Naive B cell (primary cell): ENCODE measurements at places on chromosomes 11 and 22.

GRCh38 chr11:36818410-36818809 is 220.4 kb upstream of the RAG2 start:
- H3K36me3 ChIP-seq = no peaks in the 10 kb centered on the region
- peaks cover 16% of the 10 kb centered on the region for H3K27me3 ChIP-seq

DNA sequence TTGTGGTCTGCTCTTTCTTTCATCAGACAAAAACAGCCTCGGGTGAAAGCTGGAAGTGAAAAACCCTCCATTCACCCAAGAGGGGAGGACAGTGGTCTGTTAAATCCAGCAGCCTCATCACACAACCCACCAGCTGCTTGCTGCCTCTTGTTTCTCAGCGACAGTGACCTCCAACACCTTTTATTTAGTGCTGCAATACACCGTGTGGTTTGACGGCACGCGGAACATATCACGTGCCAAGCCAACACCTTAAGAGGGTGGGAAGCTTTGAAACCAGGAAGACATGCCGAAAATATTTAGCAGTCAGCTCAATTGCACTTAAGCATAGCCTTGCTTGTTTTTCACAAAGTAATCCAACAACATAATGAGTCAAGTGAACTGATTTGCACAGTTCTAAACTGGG is 39.8 kb upstream of the POGLUT3 start:
- no peaks in the 10 kb centered on the region for H3K36me3 ChIP-seq
- no peak overlapping the region for H3K4me3 ChIP-seq
- DNase-seq = no peak
- H3K27ac ChIP-seq = no peak overlapping the region
- H3K4me1 ChIP-seq = no peaks in the 10 kb centered on the region

DNA sequence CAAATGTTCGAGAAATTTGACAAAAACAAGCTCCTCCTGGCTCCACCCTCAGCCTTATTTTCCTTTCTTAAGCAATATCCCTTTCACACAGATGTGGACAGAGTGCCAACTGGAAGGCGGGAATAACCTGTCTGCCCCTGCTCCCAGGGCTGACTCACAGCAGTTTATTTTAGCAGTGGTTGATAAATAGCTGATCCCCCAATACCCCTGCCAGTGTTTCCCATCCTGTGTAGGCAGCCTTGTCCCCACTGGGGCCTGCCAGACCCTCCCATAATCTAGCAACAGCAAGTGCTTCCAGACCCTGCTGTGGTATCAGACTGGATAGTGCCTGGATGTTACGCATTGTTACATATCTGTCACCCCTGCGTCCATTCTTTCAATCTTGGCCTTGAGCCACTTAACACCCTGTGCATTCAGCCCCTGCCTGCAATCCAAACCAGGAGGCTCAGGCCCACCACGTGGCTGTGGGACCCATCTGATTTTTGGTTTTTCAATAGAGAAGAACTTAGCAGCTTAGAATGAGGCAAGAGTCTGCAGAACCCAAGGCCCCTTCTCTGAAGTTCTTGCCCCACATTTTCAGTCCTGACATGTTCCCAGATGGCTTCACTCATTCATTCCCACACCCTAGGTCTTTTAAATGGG is 53.7 kb downstream of the PARVA start:
- no peaks in the 10 kb centered on the region for H3K4me1 ChIP-seq
- no peaks in the 10 kb centered on the region for H3K36me3 ChIP-seq
- no peak overlapping the region for H3K27ac ChIP-seq
- no peak overlapping the region for H3K4me3 ChIP-seq
- DNase-seq = no peak

DNA sequence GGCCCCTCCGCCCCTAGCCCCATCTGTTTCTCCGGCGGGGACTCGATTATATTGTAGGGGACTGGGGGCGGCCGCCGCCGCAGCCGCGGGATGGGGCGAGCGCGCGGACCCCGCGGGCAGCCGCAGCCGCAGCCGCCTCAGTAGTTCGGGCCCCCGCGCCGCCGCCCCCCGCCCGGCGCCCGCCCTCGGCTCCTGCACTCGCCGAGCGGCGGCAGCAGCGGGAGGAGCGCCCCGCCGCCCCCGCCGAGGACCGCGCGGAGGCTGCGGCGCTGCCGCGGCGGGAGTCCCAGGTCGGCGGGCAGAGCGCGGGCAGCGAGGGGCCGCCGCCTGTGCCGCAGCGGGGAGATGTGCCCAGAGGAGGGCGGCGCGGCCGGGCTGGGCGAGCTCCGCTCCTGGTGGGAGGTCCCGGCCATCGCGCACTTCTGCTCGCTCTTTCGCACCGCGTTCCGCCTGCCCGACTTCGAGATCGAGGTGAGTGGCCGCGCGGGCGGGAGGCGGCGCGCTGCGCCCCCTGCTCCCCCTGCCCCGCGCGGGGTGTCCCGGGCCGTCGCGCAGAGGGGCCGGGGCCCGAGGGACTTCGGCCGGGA is at the start of gene CECR2:
TSS of gene CECR2 (plus strand) at position 22 of the 587 bp plus-strand sequence. CDS start at position 346, 324 bp downstream.
- DNase-seq = peak; percentile 43
- H3K27me3 ChIP-seq = peaks cover 40% of the 10 kb centered on the region
- H3K4me3 ChIP-seq = peak within 1 kb of the TSS; percentile 84
- H3K36me3 ChIP-seq = no peaks in the 10 kb centered on the region
- H3K27ac ChIP-seq = peak within 1 kb of the TSS; percentile 39

DNA sequence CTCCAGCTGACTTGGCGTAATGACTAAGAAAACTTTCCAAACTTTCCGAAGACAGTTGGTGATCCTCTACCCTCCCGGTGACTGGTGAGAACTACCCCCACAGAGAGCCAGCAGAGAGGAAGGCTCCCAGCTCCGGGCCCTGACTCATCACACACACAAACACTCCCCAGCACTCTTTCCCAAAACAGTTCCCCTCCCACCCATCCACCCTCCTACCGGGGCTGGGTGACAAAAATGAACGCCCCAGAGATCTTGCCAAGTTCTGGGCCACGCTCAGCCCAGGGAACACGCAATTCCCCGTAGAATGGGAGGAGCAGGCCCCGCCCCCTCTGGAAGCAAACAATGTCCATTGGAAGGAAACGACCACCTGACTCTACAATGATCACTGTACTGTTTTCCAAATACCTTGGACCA is 21.3 kb upstream of the JAM3 start:
- no peak overlapping the region for H3K27ac ChIP-seq
- H3K27me3 ChIP-seq = peaks cover 33% of the 10 kb centered on the region
- no peaks in the 10 kb centered on the region for H3K36me3 ChIP-seq
- H3K4me1 ChIP-seq = no peaks in the 10 kb centered on the region
- no peak for DNase-seq
- no peak overlapping the region for H3K4me3 ChIP-seq

- H3K27ac ChIP-seq = no peak overlapping the region
- H3K36me3 ChIP-seq = no peaks in the 10 kb centered on the region
- no peak overlapping the region for H3K4me3 ChIP-seq
- peaks cover 6% of the 10 kb centered on the region for H3K27me3 ChIP-seq
- H3K4me1 ChIP-seq = peaks cover 5% of the 10 kb centered on the region
These were observed 33.7 kb downstream of the IGF2 start for GRCh38 chr11:2105511-2105910.

GRCh38 chr11:64866173-64866491 is 12.3 kb downstream of the EHD1 start:
- peaks cover 92% of the 10 kb centered on the region for H3K4me1 ChIP-seq
- no peak for DNase-seq
- peaks cover 18% of the 10 kb centered on the region for H3K36me3 ChIP-seq
- H3K27ac ChIP-seq = peak overlapping the region; percentile 96

DNA sequence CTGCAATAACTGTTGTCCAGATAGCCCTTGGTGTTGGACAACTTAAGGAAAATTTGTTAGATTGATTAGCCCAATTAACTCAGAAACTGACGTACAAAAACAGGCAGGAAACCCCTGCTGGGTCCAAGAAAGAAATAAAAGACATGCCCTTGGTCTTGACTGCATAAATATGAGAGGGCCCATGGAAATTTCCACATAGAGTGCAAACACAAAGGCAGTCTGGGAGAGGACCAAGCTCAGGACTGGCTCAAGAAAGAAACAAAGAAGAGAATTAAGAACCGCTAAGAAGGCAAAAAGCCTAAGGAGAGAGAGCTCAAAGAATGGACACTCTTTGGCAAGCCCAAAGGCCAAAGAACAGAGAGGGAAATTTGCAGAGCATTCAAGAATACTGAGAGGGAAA is 1243.9 kb downstream of the LRRC4C start:
- no peaks in the 10 kb centered on the region for H3K27me3 ChIP-seq
- no peak overlapping the region for H3K4me3 ChIP-seq
- H3K4me1 ChIP-seq = no peaks in the 10 kb centered on the region

- H3K27me3 ChIP-seq = peaks cover 6% of the 10 kb centered on the region
- peaks cover 8% of the 10 kb centered on the region for H3K4me1 ChIP-seq
- no peak overlapping the region for H3K27ac ChIP-seq
- no peaks in the 10 kb centered on the region for H3K36me3 ChIP-seq
- H3K4me3 ChIP-seq = no peak overlapping the region
- DNase-seq = no peak
These were observed 8.7 kb upstream of the MRPL23 start for GRCh38 chr11:1938343-1939005.

DNA sequence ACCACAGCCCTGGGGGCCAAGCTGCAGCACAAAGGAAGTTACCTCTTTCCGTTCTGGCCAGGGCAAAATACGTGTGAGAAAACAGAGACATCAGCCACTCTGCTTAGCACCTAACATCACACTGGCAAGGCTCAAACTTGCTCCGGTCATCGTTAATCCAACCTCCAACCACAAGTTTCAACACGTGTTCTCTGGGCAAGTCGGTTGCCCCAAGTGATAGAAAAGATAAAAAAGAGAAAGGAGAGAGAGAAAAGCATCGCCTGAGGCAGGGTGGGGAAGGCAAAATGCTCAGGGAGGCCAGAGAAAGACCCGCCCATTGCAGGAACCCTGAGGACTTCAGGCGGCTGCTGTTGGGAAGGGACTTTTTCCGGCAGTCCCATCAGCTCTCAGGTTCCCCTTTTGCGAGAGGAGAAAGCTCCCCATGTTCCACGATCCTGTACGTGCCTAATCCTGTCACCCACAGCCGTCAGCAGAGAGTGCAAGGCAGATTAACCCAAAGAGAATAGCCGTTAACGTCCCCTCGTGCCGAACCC is 18.5 kb upstream of the B4GALNT4 start:
- peak overlapping the region; percentile 32 for H3K27ac ChIP-seq

DNA sequence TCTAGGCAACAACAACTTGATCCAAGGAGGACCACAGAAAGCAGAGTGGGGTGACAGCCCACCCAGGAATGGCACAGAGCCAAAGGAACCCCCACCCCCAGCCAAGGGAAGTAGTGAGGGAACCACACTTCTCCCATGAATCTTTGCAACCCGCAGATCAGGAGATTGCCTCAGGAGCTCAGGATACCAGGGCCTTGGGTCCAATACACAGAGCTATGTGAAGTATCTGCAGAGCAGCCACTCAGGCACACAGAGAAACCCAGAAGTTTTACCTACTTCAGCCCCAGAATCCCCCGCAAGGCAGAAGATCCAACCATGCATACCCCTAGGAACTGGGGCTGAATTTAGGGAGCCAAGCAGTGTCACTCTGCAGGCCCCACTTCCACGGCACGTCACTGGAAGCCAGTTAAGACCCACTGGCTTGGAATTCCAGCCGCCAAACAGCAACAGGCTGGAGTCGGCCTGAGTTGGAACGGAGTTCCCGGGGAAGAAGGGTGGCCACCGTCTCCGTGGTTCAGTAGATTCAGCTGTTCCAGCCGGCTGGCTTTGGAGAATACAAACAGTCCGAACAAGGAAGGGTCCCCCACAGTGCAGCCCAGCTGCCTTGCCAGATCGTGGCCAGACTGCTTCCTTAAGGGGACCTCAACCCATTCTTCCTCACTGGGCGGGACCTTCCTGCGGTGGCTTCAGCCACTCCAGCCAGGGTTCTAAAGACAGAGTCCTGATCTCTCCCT is 174.1 kb downstream of the TTC28 start:
- H3K27me3 ChIP-seq = peaks cover 8% of the 10 kb centered on the region
- no peak overlapping the region for H3K4me3 ChIP-seq
- DNase-seq = no peak
- H3K4me1 ChIP-seq = no peaks in the 10 kb centered on the region

DNA sequence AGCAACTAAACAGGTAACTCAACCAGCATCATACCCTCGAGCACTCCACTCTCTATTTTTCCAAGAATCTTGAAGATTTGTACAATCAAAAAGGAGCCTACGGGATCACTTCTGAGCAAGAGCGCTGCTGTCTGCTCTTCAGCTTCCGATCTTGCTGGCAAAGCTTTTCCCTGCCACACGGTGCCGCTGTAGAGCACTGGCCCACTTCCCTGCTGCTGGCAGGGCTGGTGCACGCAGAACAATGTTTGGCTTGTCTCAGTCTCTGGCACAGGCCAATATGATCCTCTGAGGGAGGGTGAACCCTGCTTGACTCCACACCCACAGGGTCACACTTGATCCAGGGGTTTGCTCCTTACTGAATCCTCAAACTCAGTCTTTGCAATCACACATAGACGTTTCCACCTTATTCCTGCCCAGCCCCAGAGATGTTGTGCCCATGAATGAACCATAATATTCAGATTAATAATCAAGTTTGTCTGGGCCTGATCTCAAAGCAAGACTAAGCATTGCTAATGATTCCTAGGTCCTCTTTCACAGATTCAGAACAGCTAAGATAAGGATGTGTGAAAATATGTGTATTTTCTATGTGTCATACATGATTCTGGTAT is 536.6 kb downstream of the SOX6 start:
- no peak overlapping the region for H3K4me3 ChIP-seq
- H3K4me1 ChIP-seq = no peaks in the 10 kb centered on the region
- H3K27me3 ChIP-seq = peaks cover 17% of the 10 kb centered on the region
- H3K27ac ChIP-seq = no peak overlapping the region

- DNase-seq = no peak
- H3K36me3 ChIP-seq = no peaks in the 10 kb centered on the region
- peak overlapping the region; percentile 93 for H3K4me3 ChIP-seq
- H3K27me3 ChIP-seq = no peaks in the 10 kb centered on the region
- peaks cover 37% of the 10 kb centered on the region for H3K4me1 ChIP-seq
- peak overlapping the region; percentile 93 for H3K27ac ChIP-seq
These were observed 553 bp upstream of the TCIRG1 start for GRCh38 chr11:68038226-68038717.

- H3K27ac ChIP-seq = no peak overlapping the region
- DNase-seq = no peak
- H3K4me1 ChIP-seq = no peaks in the 10 kb centered on the region
- H3K36me3 ChIP-seq = no peaks in the 10 kb centered on the region
- H3K4me3 ChIP-seq = no peak overlapping the region
- H3K27me3 ChIP-seq = peaks cover 4% of the 10 kb centered on the region
These were observed 61.8 kb downstream of the CYTH4 start for GRCh38 chr22:37343863-37344734.

GRCh38 chr11:18225913-18226312 is 10.7 kb downstream of the SAA4 start:
- peaks cover under 1% of the 10 kb centered on the region for H3K36me3 ChIP-seq
- no peak overlapping the region for H3K27ac ChIP-seq
- H3K27me3 ChIP-seq = no peaks in the 10 kb centered on the region
- H3K4me3 ChIP-seq = no peak overlapping the region
- no peak for DNase-seq

DNA sequence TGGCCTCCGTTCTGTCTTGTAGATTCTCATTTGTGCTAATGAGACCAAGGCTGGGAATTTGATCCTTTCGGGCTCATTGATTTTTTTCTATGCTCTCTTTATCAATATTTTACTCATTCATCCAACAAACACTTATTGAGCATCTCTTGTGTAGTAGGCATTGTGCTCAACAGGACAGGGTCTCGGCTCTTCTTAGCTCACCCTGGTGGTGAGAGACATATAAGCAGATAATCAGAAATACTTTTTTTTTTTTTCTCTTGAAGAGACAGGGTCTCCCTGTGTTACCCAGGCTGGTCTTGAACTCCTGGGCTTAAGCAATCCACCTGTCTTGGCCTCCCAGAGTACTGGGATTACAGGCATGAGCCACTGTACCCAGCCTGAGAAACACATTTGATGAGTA is 48.0 kb upstream of the SLC5A1 start:
- H3K36me3 ChIP-seq = no peaks in the 10 kb centered on the region
- H3K4me1 ChIP-seq = no peaks in the 10 kb centered on the region
- H3K27ac ChIP-seq = no peak overlapping the region
- peaks cover 33% of the 10 kb centered on the region for H3K27me3 ChIP-seq
- DNase-seq = no peak
